ENCODE measurements at places on chromosomes 16 and 17.
A peak's percentile ranks its signal among the peaks of the same experiment; 100 is the strongest.

- DNase-seq, result no peak
Measured at GRCh38 chr16:84079664-84080063, 37.1 kb upstream of the SLC38A8 start.

DNA sequence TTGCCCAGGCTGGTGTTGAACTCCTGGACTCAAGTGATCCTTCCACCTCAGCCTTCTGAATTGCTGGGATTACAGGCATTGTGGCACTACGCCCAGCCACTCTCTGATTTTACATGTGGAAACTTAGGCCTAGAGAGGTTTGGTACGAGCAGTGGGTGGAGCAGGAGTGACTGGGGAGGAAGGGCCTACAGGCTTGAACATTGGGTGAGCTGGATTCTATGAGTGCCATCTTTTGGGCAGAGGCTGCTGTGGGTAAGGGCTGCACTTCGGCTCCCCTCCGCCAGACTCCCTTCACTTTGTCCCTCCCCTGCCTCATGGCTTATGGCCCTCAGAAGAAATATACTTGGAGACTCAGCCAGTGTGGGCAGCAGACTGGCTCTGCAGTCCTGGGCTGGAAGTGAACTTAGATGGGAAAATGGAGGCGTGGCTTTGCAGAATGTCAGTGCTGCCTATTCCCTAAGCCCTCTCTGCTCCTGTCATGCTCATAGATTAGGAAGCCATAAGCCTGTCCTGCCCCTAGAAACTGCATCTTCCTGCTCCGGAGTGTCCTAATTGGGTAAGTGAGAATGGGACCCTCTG, 9.5 kb upstream of the MRC2 start:
- DNase-seq, result no peak

- no peak for DNase-seq
Measured at GRCh38 chr17:64572682-64573154, 65.9 kb downstream of the CEP95 start.

DNA sequence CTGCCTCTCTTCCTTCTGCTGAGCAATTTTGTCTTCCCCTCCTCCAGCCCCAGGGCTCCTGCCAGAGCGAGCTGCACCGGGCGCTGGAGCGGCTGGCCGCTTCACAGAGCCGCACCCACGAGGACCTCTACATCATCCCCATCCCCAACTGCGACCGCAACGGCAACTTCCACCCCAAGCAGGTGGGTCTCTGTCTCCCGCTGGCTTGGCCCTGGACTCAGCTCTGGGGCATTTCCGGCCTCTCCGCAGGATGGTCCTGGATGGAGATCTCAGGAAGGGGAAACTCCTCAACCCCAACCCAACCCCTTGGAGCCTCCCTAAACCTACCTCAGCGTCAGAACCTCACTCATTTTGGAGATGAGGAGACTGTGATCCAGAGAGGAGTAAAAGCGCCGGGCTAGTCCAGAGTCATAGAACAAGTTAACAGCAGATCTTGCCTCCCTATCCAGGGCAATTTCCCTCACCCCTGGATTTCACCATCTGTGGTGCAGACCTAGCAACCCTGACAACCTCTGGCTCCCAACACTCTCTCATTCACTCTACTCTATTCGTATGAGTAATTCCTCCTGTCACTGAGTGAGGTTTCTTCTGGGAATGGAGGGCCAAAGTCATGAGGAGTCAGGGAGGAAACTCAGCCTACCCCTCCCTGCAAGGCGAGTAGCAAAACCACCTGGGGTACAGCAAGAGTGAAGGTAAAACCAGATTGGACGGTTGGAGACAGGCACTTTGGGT, 10.8 kb downstream of the IGFBP4 start:
- DNase-seq, result no peak

DNA sequence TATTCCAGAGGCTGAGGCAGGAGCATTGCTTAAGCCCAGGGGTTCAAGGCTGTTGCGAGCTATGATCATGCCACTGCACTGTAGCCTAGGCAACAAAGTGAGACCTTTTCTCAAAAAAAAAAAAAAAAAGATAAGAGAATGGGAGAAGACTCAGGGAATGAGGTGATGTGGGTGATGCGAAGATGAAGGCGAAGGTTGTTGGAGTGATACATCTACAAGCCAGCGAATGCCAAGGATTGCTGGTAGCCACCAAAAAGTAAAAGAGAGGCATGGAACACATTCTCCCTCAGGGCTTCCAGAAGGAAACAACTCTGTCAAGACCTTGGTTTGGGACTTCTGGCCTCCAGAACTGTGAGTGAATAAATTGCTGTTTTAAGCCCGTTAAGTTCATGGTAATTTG, 26.0 kb upstream of the CNEP1R1 start:
- DNase-seq, result no peak

- DNase-seq, result no peak
Measured at GRCh38 chr16:27982184-27982583, 81.3 kb downstream of the GSG1L start.

DNA sequence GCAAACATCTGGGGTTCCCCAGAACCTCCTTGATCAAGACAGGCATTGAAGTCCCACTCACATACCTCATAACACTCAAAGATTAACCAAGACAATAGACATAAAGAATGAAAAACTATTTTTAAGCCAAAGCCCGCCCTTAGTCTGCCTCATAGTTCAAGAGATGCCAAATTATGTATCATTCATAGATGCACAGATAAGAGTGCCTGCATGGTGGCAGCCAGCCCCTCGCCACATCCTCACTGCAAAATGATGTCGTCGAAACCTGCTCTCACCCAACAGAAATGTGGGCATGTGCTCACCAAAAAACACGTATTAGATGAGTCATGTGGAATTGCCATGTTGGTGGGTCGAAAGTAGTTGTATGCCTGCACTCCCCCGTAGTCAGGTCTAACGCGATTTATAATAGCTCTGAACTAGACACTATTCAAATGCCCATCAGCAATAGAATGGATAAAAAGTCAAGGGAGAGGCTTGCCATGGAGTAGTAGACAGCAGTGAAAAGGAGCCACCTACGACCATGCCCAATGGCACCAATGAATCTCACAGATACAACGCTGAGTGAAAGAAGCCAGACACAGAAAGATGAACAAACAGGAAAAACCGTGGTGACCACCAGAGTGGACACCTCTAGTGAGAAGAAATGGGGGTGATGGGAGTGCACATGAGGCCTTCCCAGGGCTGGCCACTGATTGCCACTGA, 64.8 kb downstream of the C16orf95 start:
- no peak for DNase-seq

DNA sequence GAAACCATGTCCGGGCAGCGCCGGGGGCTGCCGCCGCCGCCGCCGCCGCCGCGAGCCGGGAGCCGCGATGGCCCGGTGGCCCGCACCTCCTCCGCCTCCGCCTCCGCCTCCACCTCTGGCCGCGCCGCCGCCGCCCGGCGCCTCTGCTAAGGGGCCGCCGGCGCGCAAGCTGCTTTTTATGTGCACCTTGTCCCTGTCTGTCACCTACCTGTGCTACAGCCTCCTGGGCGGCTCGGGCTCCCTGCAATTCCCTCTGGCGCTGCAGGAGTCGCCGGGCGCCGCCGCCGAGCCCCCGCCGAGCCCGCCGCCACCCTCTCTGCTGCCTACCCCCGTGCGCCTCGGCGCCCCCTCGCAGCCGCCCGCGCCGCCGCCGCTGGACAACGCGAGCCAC, 587 bp downstream of the HS3ST4 start:
- no peak for DNase-seq

DNA sequence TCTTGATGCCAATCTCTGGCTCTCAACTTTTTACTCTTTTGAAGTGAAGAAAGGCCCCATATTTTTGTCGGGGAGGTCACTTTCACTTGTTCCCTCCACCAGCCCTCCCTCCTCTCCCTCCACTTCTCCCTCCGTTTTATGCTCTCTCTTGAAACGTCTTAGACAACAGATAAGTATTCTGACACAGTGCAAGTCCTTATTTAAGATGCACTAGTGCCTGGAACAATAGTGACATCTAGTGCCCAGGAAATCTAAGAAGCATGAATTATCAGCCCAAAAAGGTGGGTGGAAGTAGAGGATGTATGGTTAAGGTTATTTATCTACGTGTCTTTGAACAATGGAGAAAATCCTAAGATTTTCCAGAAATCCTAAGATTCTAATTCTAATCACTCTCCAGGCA, 17.9 kb downstream of the PSME3IP1 start:
- no peak for DNase-seq

DNA sequence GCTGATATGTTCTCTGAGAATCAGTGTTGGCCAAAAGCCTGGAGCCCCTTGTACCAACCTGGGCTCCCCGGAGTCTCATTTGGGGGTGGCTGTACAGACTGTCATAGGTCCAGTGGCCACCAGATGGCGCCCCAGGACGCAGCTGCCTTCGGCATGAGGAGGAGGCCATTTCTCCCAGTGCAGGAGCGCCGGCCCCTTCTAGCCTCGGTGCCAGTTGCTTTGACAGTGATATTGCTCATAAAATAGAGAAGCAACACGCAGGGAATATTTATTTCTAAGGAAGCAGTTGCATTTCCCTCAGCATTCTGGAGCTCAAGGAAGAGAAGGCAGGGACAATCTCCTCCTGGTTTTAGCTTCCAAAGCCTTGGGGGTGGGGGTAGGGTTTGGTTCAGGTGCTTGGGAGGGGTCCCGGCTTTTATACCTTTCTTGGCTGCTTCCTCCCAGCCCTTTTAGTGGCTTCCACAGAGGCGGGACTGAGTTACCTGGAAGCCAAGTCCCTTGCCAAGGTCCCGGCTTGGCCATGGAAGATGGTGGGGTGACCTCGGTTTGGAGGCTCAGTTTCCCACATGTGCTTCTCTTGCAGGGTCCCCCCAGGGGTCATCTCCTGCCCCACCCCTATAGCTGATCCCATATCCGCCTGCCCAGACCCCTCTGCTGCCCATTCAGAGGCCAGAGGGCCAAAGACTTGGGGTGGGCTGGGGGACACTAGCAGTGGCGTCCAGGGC, 117.8 kb upstream of the CDC42EP4 start:
- peak; percentile 88 for DNase-seq

GRCh38 chr16:67659675-67660563, at the start of gene ACD:
Gene ACD (minus strand): TSS chr16:67660260. CDS start chr16:67660220, 40 bp downstream.
- DNase-seq, result peak; percentile 85

DNA sequence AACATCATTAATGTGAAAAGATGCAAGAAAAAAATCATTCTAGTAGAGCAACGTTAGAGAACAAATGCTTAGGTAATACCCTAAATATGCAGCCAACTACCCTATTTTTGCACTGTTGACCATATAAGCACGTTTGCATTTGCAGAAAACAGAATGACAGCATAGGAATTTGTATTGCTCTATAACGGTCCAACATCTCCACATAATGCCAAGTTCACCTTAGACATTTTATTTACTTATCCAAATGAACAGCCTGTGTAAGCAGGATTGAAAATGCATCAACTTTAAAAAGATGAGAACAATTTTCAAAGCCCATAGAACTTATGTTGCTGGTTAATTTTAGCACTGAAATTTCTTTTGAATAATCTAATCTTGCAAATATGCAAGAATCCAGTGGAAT, 19.1 kb upstream of the RSL1D1 start:
- DNase-seq, result no peak

DNA sequence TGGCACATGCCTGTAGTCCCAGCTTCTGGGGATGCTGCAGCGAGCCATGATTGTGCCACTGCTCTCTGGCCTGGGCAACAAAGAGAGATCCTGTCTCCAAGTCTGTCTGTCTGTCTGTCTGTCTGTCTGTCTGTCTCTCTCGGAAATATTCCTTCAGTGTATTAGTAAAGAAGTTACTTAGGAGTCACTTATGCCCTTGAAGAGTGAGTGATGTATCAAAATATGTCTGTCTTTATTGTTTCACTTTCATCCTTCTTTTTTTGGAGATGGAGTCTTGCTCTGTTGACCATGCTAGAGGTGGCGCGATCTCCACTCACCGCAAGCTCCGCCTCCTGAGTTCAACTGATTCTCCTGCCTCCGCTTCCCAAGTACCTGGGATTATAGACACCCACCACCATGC, 410.5 kb downstream of the WWOX start:
- no peak for DNase-seq

DNA sequence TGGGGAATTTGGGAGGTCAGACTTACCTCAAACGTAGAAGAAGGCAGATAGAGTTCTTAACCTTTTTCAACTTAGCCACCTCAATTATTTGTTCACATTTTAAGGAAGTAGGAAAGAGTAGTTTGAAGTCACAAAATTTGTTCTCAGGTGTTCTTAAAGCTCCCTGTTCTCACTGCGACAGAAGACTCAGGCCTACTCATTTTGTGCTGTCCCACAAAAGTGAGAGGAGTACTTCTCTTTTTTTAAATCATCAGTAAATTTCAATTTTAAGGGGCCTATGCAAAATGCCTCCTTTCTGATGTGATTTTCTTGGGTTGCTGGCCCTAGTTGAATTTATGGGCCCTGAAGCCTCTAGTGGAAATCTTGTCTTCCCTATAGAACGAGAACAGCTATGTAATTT, 133.4 kb downstream of the MAP2K6 start:
- no peak for DNase-seq

DNA sequence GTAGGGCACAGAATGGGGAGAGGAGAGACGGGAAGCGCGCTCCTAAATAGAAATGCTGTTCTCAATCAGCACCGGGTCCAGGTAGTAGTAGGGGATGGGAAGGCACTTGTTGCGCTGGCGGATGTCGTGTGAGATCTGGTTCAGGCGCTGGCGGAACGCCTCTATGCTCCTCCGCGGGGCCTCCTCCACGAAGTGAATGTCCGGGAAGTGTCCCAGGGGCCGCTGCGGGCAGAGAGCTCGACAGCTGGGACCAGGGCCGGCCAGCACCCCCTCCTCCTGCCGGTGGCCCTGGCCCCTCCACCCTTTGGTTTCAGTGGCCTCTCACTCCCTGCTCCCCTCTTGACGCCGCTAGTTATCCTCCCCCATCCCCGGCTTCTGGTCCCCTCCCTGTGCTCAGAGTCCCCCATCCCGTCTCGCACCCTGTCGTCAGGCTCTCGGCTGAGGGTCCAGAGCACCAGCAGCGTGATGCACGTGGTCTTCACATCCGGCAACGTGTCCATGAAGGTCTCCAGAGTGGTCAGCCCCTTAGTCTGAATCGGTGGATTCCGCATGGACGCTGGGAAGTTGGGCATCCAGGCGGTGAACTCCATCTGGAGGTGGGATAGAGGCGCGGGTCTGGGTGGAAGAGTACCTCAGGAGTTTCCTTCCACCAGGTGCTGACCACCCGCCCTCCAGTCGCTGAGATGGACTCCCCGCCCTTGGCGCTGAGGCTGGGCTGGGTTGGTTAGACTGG, 14.6 kb downstream of the ALOX12B start:
- no peak for DNase-seq
